Anterior cingulate cortex (tissue), 58 donors: ENCODE measurements at places on chromosomes 12 and 14.

- DNase-seq = no peak
Observed at GRCh38 chr14:64727551-64728071, 23.4 kb downstream of the PLEKHG3 start.

GRCh38 chr12:130196827-130197226 is 34.6 kb downstream of the FZD10 start:
- DNase-seq = no peak

DNA sequence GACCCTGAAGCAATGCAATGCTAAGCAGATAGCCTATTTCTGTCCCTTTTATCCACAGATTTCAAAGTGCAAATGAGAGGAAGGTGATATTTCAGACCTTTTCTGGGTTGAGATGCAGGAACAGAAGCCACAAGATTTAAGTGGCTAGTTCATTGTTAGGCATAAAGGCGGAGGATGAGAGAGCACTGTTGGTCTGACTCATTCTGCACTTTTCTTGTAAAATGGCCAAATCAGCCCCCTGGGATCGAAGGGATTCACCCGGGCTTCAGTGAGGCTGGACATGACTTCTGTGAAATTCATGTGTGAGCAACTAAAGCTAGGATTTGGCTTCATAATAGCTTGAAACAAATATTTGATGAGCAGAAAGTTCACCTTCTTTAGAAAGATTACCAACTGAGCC is 101.9 kb upstream of the OVCH1 start:
- no peak for DNase-seq

DNA sequence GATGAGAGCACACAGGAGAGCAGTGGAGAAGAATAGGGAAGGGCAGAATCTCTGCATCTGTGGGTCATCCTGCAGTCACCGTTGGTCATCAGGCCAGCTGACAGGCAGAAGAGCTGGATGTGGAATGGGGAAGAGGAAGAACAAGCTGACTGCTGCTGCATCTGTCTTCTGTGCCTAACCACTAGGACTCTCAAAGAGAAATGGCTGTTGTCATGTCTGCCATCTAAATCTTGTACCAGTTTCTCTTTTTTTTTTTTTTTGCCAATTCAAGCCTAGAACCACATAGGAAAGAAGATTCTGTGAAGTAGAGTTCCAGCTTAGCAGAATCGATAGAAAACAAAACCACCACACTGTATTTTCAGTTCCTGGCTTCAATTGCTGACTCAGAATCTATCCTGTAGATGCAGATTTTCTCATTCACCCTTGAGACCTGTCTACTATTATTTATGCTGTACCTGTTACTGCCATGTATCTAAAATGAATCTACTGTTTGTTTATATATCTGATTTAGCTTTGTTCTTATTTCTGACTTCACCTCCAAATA is 421.9 kb upstream of the PRICKLE1 start:
- no peak for DNase-seq

DNA sequence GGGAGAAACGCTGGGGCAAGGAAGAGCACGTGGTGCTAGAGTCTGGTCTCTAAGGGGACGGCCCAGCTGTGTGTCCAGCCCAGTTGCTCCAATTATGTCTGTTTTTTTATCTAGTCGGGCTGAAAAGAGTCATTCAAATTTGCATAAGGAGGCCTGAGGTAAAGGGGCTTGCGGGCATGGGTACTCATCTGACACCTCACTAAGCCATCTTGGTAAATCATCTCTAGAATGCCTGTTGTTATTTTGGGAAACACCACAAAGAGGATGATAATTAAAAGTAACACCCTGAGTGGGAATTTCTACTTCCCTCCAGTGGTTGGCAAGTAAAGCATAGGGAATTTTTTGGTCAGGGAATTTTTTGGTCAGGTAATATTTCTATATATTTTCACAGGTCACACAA is 196.1 kb upstream of the ALG10B start:
- DNase-seq = no peak

DNA sequence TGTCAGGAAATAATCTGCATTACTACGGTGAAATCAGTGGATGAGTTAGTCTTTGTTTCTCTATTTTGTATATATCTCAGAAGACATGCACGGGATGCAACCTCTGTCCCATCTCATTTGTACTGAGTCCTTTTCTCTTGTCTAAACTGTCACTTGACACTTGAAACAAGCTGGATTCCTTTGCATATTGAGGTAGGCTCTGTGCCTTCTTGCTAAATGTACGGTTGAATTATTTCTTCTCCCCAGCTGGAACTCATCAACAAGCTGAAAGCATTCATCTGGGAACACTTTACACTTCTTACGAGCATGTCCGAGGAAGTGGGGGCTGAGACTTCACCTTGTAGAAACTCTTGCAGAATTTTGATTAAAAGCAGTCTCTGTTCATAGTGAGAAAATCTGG is 119.5 kb downstream of the VEZT start:
- DNase-seq = no peak

GRCh38 chr12:121980191-121980891 is 41.3 kb upstream of the BCL7A start:
- DNase-seq = no peak

GRCh38 chr12:71691504-71692129 is 5.7 kb downstream of the TMEM19 start:
- DNase-seq = no peak
